Activated CD8-positive, alpha-beta memory T cell treated with anti-CD3 and anti-CD28 coated beads for 4 hours (primary cell): ENCODE measurements at places on chromosomes 11 and 22.

DNA sequence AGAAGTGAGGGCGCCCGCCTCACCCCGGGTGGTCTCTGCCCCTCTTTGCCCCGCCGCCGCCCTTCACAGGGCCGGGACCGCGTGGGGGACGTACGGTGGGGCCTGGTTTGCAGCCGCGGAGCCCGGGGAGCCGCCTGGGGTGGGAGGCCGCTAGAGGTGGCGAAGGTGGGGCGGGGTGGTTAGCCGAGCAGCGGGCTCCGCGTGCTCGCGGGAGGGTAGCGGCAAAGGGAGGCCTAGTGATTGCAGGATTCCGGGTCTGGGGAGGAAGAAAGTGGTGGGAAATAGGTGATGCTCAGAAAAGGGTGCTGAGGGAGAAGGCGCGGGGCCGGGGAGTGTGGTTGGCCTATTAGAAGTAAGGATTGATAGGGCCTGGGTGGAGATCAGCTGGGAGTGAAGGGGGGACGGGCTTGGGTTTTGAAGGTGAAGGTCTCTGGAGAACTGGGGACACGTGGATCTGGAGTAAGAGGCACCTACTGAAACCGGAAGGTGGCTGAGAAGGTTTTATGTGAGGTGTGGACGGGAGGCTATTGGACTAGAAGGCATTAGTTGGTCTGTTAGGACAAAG is 571 bp downstream of the FAR1 start:
- peak; percentile 20 for DNase-seq

GRCh38 chr11:2186669-2187279 is 15.2 kb upstream of the TH start:
- peak; percentile 14 for DNase-seq

- no peak for DNase-seq
Measured at GRCh38 chr11:5151713-5152153, 2.8 kb downstream of the OR52A1 start.

- no peak for DNase-seq
Measured at GRCh38 chr11:6653656-6654055, 2.0 kb downstream of the DCHS1 start.

GRCh38 chr11:45605051-45605450 is 60.4 kb downstream of the CHST1 start:
- no peak for DNase-seq

GRCh38 chr22:50739279-50739691 is 1.3 kb downstream of the ACR start:
- no peak for DNase-seq

- DNase-seq, result no peak
Measured at GRCh38 chr11:33848717-33849390, 43.0 kb downstream of the LMO2 start.

GRCh38 chr11:26762089-26762488 is 40.2 kb upstream of the SLC5A12 start:
- no peak for DNase-seq

DNA sequence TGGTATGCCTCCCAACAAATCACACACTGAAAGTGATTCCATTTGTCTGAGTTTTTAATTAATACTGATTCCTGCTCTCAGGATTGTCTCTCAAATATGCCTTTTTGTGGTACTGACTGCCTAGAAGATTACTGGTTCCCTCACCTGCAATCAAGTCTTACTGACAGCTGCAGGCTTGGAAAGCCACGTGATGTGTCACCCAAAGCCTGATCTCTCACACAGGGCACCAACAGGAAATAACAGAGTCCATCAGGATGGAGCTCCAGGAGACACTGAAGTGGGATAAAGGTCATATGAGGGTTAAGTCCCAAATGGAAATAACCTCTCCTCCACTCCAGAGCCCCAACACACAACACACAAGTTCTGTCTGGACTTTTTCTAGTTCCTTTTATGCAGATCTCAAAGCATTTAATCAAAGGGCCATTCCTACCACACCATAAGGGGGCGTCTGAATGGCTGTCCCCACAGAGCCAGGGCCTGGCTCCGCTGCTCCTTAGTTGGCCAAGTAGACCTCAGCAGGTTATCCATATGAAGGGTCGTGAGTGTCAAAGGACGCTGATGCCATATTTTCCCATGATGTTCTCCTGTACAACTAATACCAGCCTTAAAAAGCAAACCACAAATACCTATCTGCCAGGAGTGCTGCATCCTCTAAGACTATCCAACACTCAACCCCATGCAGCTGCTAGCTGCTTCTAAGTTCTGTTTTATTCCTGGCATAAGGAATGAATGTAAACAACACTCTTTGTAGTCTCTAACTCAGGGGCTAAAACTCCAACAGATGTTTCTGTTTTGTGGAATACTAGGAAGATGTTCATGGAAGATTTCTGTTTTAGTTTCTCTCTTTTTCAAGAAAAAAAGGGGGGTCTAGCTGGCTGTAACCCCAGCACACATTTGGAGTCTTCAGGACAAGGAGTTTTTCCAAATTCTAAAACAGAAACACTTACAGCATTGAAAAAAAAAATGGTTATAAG is 13.0 kb downstream of the SCUBE2 start:
- DNase-seq, result no peak
